Thyroid gland (tissue), 4 donors: ENCODE measurements at places on chromosomes 7 and 10.

DNA sequence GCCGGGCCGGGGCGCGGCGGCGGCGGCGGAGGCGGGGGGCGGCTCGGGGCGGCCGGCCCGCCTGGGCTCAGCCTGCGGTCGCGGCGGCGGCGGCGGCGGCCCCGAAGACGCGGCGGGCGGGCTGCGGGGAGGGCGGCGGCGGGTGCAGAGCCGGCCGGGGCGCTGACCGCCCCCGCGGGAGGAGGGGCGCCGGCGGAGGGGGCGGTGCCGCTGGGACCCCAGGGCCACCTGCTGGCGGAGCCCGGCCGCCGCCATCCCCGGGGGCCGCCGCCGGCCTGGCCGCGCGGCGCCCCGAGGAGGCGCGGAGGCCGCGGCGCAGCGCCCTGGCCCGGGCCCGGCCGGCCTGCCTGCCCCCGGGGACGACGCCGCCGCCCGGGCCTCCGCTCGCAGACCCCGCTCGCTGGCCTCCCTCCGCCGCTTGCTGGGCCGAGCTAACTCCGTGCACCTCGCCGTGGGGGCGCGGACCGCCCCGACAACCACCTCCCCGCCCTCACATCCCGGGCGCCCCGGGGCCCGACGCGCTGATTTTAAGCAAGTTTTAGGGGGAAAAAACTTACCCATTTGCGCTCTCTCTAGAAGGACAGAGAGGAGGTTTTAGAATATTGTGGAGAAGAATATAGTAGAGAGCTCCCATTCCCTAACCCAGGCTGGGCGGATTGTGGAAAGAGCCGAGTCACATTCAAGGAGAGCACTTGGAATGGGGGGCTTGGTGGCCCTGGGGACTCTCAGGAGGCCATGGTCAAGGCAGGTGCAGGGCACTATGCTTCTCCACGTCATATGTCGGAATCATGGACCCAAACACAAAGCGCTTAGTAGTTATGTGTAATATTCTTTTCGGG, at the start of gene BEND7:
Gene BEND7 (minus strand): TSS at position 140 of the 839 bp plus-strand sequence. CDS start 481 bp downstream, outside the sequence.
- peak; percentile 70 for DNase-seq

- DNase-seq: no peak
These were observed 208.5 kb downstream of the PTEN start for GRCh38 chr10:88071879-88072278.

DNA sequence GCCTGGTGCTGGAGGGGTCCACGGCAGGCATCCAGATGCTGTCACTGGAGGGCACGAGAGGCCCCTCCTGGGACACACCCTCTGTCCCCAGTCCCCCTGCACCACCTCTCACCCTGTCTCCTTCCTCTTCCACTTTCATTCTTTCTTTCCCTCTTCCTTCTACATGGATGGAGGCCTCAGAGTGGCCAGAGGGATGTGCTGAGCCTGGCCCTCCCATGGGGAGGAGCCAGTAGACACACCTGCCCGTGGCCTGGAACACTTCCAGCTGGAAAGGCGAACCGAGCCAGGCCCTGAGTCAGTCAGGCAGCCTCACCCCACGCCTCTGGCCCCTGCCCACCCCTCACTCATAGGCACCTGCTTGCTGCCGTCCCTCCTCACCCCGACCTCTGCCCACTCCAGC, 55.9 kb upstream of the MXI1 start:
- peak; percentile 86 for DNase-seq

DNA sequence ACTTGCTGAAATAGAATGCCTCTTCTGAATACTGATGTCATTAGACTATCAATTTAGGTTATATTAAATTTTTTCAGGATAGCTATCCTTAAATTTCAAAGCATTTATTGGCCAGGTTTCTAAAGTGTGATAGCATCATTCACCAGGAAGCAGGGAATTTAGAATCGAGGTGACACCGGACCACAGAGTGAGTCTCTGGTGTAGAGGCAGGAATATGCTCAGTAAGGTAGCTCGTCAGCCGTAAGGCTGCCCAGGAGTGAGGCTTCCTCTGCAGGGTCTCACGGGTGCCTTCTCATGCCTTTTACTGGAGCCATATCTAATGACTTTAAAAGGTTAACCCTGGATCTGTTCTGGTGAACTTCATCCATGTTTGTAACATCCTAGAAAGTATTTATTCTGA, 170.8 kb upstream of the KLF14 start:
- no peak for DNase-seq

- no peak for DNase-seq
These were observed 27.3 kb upstream of the ITGB1 start for GRCh38 chr10:32985341-32985764.

GRCh38 chr7:37732253-37732652, 48.7 kb downstream of the GPR141 start:
- DNase-seq: peak; percentile 48

- no peak for DNase-seq
These were observed 76.1 kb downstream of the BICC1 start for GRCh38 chr10:58588673-58589265.

GRCh38 chr7:146875981-146876380, 759.4 kb downstream of the CNTNAP2 start:
- no peak for DNase-seq

GRCh38 chr10:45564303-45564959, 108.1 kb downstream of the ZFAND4 start:
- DNase-seq: no peak

GRCh38 chr7:33251301-33251700, 121.9 kb downstream of the BBS9 start:
- DNase-seq: no peak

DNA sequence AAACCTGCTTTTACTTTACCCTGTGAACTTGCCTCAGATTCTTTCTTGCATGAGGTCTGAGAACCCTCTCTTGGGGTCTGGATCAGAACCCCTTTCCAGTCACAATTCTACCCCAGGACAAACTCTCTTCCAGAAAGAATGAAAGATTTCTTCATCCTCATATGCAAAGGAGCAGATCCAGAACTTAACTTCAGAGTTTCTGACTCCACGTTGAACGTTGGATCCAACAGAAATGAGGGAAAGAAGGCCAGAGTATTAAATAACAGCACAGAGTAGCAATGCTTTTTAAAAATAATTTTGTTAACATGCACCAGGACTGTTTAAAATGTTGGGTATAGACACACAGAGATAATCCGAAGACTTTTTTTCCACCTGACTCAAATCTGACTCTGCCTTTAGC, 632.9 kb upstream of the AUTS2 start:
- no peak for DNase-seq

DNA sequence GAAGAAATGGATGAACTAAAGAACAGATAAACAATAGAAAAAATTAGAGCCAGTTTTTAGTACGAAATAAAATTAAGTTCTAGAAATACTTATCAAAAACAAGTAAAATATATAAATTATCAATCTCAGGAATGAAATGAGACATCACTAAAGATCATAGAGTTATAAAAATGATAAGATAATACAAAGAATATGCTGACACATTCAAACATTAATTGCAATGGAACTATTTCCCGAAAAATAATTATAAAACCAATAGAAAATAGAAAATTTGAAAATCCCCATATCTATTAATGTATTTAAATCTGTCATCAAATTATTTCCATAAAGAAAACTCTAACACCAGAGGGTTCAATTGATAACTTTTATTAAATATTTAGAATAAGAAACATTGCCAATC, 458.1 kb upstream of the MBL2 start:
- DNase-seq: no peak
